ENCODE measurements at places on chromosomes 3 and 15.
A peak's percentile ranks its signal among the peaks of the same experiment; 100 is the strongest.

DNA sequence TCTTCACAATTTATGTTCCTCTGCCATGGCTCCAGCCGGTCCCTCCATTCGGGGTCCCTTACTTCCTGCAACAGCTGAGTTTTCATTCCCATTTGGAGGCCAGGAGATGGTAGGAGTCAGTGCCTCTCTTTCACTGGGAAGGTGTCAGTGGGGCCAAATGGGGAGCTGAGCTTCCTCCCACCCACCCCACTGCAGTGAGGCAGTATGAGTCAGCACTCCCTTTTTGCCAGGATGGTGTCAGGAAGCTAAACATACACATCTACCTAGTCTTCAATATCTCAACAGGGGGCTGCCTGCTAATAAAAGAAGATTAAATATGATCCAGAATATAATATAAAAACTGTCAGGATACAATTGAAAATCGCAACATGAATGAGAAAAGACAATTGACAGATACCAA is 12.7 kb upstream of the ACTC1 start:
- H3K27ac ChIP-seq, result no peak overlapping the region
- no peak overlapping the region for H3K4me3 ChIP-seq
- no peak for DNase-seq
- no peaks in the 10 kb centered on the region for H3K4me1 ChIP-seq
- peaks cover 4% of the 10 kb centered on the region for H3K27me3 ChIP-seq
- H3K36me3 ChIP-seq, result no peaks in the 10 kb centered on the region

- no peaks in the 10 kb centered on the region for H3K27me3 ChIP-seq
- no peak for DNase-seq
- no peak overlapping the region for H3K4me3 ChIP-seq
- no peaks in the 10 kb centered on the region for H3K4me1 ChIP-seq
- H3K27ac ChIP-seq, result no peak overlapping the region
- H3K36me3 ChIP-seq, result no peaks in the 10 kb centered on the region
Observed at GRCh38 chr3:78410077-78410476, 1357.7 kb downstream of the ROBO1 start.

- H3K27me3 ChIP-seq, result no peaks in the 10 kb centered on the region
- no peaks in the 10 kb centered on the region for H3K36me3 ChIP-seq
- H3K27ac ChIP-seq, result no peak overlapping the region
- no peak for DNase-seq
Observed at GRCh38 chr3:135136361-135137100, 341.5 kb downstream of the EPHB1 start.

- H3K36me3 ChIP-seq, result no peaks in the 10 kb centered on the region
- H3K27me3 ChIP-seq, result no peaks in the 10 kb centered on the region
- DNase-seq, result peak; percentile 23
- peak overlapping the region; percentile 98 for H3K27ac ChIP-seq
Observed at GRCh38 chr15:60392601-60392985, 5.2 kb downstream of the ANXA2 start.

DNA sequence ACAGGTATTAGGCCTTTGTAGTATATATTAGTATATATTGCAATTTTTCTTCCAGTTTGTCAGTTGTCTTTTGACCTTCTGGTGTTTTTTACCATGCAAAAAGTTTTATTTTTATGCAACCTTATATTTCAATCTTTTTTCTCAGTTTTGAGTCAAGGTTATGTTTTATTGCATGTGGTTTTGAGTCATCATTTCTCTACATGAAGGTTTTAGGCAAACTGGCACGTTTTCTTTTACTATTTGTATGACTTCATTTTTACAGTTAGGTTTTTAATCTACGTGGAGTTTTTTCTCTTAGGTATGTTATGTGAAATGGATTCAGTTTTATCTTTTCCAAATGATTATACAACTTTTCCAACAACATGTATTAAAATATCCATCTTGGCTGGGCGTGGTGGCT is 36.8 kb upstream of the TCAIM start:
- H3K36me3 ChIP-seq, result no peaks in the 10 kb centered on the region
- H3K27me3 ChIP-seq, result peaks cover 6% of the 10 kb centered on the region
- H3K4me3 ChIP-seq, result no peak overlapping the region
- no peak overlapping the region for H3K27ac ChIP-seq
- no peaks in the 10 kb centered on the region for H3K4me1 ChIP-seq
- no peak for DNase-seq

DNA sequence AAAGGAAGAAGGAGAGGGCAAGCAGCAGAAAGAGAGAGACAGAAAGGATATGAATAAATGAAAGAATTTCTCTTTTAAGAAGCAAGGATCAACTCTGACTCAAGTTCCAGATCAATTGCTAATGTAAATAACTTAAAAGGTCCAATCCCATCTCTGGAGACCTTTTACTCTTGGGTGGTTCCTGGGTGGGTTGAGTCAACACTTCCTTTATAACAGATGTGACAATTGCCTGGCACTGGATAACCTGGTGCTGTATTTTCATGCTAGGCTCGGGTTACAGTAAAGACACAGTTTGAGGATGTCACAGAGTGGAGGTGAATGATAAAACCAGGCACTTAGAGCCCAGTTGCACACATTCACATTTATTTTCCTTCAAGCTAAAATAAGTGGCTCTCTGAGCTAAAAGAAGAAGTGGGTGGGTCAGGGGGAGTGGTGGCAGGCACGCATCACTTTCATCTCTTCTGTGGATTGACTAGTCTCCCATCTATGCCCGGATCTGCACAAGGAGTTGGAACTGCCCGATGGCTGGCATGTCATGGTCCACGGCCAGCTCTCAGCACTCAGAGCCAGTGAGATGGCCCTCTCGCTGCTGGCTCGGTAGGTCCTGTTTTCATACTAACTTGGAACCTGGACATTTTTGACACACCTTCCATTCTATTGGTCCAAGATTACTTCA is 465.8 kb downstream of the FOXP1 start:
- no peaks in the 10 kb centered on the region for H3K36me3 ChIP-seq
- H3K27ac ChIP-seq, result peak overlapping the region; percentile 40
- H3K4me3 ChIP-seq, result no peak overlapping the region
- H3K4me1 ChIP-seq, result peaks cover 79% of the 10 kb centered on the region
- DNase-seq, result no peak

GRCh38 chr3:4950351-4950784 is 28.9 kb upstream of the BHLHE40 start:
- no peaks in the 10 kb centered on the region for H3K4me1 ChIP-seq
- H3K27ac ChIP-seq, result no peak overlapping the region
- no peaks in the 10 kb centered on the region for H3K27me3 ChIP-seq

- no peak overlapping the region for H3K27ac ChIP-seq
- no peaks in the 10 kb centered on the region for H3K36me3 ChIP-seq
- no peaks in the 10 kb centered on the region for H3K27me3 ChIP-seq
- H3K4me3 ChIP-seq, result no peak overlapping the region
- DNase-seq, result no peak
Observed at GRCh38 chr3:107704477-107704876, 181.7 kb downstream of the BBX start.
